ENCODE measurements at places on chromosomes 5 and 9. TPM values are rescaled to one million over a fixed set of nuclear protein-coding genes. Genes with fewer than 3 reads are reported as not detected.

DNA sequence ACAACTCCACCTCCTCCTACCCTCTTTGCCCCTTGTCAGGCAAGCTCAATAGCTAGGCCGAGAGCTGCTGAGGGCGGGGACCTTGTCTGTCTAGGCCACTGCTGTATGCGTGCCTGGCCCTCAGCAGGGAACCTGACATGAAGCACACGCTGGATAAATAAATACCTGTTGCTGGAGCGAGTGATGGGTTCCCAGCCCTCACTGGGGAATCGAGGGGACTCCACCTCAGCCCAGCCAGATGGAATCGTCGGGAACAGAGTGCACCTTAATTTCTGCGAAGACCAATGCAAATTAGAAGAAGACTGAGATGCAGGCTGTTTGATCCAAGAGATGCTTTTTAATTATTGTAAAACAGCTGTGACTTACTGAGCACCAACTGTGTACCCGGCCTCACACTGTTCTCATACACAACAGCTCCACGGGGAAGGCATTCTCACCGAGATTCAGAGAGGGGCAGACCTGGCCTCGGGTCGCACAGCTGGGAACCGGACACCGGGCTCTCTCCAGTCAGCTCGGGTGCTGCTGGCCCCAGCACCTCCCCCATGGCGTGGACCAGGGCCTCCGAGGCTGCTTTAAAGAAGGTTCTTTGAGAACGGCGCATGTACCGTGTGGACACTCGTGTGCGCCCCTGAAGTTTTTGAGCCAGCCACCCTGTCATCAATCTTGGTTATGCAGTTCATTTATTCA is 109.7 kb upstream of the IER5L start:
- peaks cover 27% of the 10 kb centered on the region for H3K4me1 ChIP-seq
- H3K27me3 ChIP-seq, result no peaks in the 10 kb centered on the region
- no peaks in the 10 kb centered on the region for H3K36me3 ChIP-seq
- no peak for DNase-seq

DNA sequence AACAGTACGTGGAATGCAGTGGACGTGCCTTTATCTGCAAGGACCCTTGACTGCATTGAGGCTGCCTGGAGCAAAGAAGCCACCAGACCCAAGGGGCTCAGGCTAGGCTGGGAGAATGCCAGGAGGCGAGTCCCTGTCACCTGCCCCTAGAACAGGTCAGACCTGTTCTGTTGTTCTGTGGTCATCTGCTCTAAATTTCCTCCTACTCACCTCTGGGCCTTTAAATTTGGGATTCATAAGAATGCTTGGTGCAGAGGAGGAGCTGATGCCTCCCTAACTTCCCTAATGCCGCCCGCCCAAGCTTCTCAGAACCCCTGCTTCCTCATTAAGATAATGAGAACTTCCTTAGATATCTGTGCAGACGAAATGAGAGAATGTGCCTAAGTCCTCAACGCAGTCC is 32.0 kb downstream of the DAPK1 start:
- H3K27ac ChIP-seq, result no peak overlapping the region
- no peaks in the 10 kb centered on the region for H3K27me3 ChIP-seq
- peaks cover 22% of the 10 kb centered on the region for H3K4me1 ChIP-seq
- DNase-seq, result no peak
- no peak overlapping the region for H3K4me3 ChIP-seq
- no peaks in the 10 kb centered on the region for H3K36me3 ChIP-seq

GRCh38 chr5:50595199-50595598 is 71.2 kb upstream of the PARP8 start:
- no peak for DNase-seq
- H3K27ac ChIP-seq, result no peak overlapping the region
- H3K4me1 ChIP-seq, result peaks cover 3% of the 10 kb centered on the region
- no peaks in the 10 kb centered on the region for H3K27me3 ChIP-seq

DNA sequence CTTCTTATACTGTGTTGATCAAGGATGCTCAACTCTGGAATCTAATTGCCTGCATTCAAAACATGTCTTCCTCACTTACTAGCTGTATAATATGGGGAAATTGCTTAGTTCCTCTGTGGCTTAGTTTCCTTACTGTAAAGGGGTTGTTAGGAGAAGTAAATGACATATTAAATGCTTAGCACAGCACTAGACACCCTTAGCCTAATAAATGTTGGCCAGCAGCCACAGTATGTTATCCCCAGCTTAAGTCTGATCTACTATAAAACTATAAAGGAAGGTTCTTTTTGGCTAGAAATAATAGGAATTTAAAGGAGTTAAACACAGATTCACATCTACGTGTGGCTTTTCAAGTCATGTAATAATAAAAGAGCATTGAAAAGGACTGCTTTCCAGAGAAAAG is 232.4 kb downstream of the PCSK1 start:
- no peak overlapping the region for H3K4me3 ChIP-seq
- no peaks in the 10 kb centered on the region for H3K36me3 ChIP-seq
- no peaks in the 10 kb centered on the region for H3K27me3 ChIP-seq
- no peaks in the 10 kb centered on the region for H3K4me1 ChIP-seq
- DNase-seq, result no peak

DNA sequence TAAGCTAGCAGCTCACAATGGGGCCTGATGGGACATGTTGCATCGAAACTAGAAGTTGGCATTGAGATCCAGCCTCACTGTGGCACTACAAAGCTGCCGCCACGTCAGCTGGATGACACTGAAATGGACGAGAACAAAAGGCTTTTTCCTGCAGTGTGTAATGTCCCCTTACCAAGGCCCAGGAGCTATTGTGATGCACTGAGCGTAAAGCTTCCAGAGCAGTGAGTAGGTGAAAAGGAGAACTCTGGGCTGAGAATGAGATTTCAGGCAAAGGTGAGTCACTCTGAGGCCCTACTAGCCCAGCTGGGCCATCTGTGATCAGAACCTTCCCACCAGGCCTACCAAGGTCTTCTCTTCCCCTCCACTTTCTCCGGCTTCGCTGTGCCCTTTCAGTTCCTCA is 528.1 kb upstream of the KLF4 start:
- no peaks in the 10 kb centered on the region for H3K36me3 ChIP-seq
- H3K4me3 ChIP-seq, result no peak overlapping the region
- peaks cover 10% of the 10 kb centered on the region for H3K4me1 ChIP-seq
- H3K27me3 ChIP-seq, result no peaks in the 10 kb centered on the region
- no peak overlapping the region for H3K27ac ChIP-seq
- peak; percentile 72 for DNase-seq

The ARL14EPL gene
- not detected for total RNA-seq

DNA sequence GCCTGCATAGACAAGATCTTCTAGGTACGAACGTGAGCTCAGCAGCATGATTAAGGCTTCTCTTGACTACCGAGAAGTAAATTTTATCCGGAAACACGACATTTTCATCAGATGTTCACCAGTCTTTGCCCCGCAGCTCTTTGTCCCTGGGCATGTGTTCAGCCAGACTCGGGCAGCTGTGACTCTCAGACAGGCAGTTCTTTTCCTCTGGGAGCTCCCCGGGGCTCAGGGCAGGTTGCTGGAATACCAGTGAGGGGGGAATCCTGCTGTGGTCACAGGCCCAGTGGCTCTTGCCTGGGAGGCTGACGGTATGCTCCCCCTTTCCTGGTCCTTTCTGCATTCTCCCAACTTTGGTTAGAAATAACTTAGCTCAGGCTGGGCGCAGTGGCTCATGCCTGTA is 186.1 kb downstream of the GNA14 start:
- H3K27ac ChIP-seq, result no peak overlapping the region
- peaks cover 6% of the 10 kb centered on the region for H3K4me1 ChIP-seq

DNA sequence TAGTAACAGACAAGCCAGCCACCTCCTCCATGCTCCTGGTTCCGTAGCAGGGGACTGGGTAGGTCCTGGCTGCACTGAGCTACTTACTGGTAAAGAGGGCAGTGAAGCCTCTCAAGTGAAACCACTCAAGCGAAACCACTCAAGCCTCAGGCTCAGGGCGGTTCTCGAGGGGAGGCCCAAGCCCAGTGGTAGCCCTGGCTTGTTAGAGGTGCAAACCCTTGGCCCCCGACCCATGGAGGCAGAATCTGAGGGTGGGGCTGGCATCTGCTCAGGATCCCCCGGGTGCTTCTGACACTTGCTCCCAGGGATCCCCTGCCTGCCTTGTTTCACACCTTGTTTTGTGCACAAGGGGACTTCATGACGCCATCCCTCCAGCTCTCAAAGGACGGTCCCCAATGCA is 76.5 kb upstream of the OLFM1 start:
- DNase-seq, result no peak
- no peak overlapping the region for H3K4me3 ChIP-seq
- H3K36me3 ChIP-seq, result no peaks in the 10 kb centered on the region
- no peak overlapping the region for H3K27ac ChIP-seq

GRCh38 chr5:67358186-67358585 is 161.6 kb upstream of the CD180 start:
- H3K27ac ChIP-seq, result no peak overlapping the region
- H3K36me3 ChIP-seq, result no peaks in the 10 kb centered on the region
- peaks cover 13% of the 10 kb centered on the region for H3K4me1 ChIP-seq
- no peak overlapping the region for H3K4me3 ChIP-seq

GRCh38 chr5:11182441-11183080 is 421.5 kb upstream of the DAP start:
- no peaks in the 10 kb centered on the region for H3K27me3 ChIP-seq
- H3K4me3 ChIP-seq, result no peak overlapping the region
- H3K36me3 ChIP-seq, result no peaks in the 10 kb centered on the region
- H3K4me1 ChIP-seq, result no peaks in the 10 kb centered on the region

GRCh38 chr5:145920542-145921210 is 15.7 kb upstream of the SH3RF2 start:
- H3K36me3 ChIP-seq, result no peaks in the 10 kb centered on the region
- H3K27ac ChIP-seq, result no peak overlapping the region
- H3K4me1 ChIP-seq, result peaks cover 25% of the 10 kb centered on the region
- no peak for DNase-seq

DNA sequence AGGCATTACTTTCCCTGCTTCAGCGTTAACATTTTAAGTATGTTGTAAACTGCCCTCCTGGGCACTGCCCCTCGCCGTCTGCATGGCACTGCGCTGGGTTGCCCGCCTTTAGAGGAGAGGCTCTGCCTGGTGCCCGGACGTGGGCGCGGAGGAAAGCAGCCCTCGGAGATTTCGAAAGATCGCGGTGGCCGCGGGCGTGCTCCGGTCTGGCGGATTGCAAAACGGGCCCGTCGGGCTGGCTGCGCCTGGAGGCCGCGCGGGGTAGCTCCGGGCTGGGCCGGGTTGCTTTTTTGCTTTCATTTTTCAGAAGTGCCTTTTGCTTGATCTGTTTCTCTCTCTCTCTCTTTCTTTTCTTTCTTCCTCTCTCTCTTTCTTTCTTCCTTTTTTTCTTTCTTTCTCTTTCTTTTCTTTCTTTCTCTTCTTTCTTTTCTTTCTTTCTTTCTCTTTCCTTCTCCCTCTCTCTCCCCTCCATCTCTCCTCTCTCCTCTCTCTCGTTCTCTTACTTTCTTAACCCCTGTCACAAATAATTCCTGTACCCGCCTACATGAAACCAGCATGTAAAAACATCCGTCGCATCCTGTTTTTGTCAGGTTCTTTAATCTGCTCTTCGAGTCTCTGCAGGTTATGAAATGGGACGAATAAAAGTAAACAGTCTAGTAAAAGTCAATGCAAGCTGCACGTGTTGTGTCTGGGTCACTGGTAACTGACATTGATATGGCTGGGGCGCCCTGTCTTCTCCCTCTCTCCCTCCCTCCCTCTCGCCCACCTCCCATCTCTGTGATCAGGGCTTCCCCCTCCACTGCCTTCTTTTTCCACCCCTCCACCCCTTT is 1.7 kb downstream of the FST start:
- H3K36me3 ChIP-seq, result peaks cover 13% of the 10 kb centered on the region
- no peak overlapping the region for H3K27ac ChIP-seq
- H3K4me3 ChIP-seq, result peak overlapping the region; percentile 75
- H3K27me3 ChIP-seq, result no peaks in the 10 kb centered on the region
- peaks cover 16% of the 10 kb centered on the region for H3K4me1 ChIP-seq
- peak; percentile 66 for DNase-seq

The ISCA1 gene
- total RNA-seq, result 42.9 TPM

GRCh38 chr5:178123966-178124925 is 6.6 kb upstream of the RMND5B start:
- no peak for DNase-seq
- H3K27ac ChIP-seq, result no peak overlapping the region
- H3K36me3 ChIP-seq, result no peaks in the 10 kb centered on the region
- H3K4me3 ChIP-seq, result no peak overlapping the region

DNA sequence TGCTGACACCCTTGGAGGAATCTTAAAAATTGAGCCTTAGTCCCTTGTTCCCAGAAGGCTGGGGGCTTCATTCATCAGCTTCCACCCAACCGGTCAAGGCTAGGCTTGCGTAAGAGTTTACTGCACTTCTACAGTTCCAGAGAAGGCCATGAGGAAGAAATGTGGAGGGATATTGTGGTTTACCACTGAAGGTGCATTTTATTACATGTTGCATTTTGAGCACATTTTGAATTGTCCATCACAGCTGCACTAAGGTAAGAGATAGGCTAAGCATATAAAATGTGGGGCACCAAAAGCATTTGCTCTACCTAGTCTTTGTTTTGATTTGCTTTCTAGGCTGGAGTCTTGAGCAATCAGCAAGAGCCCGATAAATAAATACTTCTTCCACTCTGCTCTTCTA is 167.1 kb upstream of the PAPPA start:
- no peak overlapping the region for H3K27ac ChIP-seq
- H3K4me1 ChIP-seq, result no peaks in the 10 kb centered on the region
- no peak overlapping the region for H3K4me3 ChIP-seq
- DNase-seq, result no peak
- H3K27me3 ChIP-seq, result no peaks in the 10 kb centered on the region

- no peak overlapping the region for H3K4me3 ChIP-seq
- no peaks in the 10 kb centered on the region for H3K27me3 ChIP-seq
- no peaks in the 10 kb centered on the region for H3K36me3 ChIP-seq
- peak; percentile 79 for DNase-seq
Observed at GRCh38 chr9:84862810-84863287, 193.3 kb downstream of the NTRK2 start.

- no peak overlapping the region for H3K4me3 ChIP-seq
- no peaks in the 10 kb centered on the region for H3K36me3 ChIP-seq
- H3K27ac ChIP-seq, result no peak overlapping the region
- H3K27me3 ChIP-seq, result peaks cover 18% of the 10 kb centered on the region
Observed at GRCh38 chr5:179799644-179799973, 5.8 kb downstream of the LTC4S start.

Data from neural progenitor cell (in vitro differentiated cells).